ENCODE measurements at places on chromosomes 11 and 22.

DNA sequence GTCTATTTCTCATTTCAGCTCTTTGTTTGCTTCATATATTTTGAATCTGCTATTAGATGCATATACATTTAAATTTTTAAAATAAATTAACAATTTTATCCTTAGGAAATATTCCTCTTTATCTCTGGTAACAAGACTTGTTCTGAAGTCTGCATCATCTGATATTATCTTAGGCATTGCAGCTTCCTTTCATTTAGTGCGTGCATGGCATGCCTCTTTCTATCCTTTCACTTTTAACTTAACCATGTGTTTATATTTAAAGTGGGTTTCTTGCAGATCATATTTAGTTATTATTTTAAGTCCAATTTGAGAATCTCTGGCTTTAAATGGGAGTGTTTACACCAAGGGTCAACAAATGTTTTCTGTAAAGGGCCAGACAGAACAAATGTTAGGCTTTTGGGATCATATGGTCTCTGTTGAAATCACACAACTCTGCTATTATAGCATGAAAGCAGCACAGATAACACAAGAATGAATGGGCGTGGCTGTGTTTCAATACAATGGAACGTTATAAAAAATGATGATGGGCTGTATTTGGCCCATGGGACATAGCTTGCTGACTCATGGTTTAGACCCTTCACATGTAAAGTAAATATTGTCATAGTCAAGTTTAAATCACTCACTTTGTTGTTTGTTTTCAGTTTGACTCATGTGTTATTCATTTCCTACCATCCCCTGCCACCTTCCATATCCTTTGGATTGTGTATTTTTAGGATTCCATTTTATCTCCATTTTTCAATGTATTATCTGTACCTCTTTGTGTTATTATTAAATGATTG is 83.9 kb upstream of the SNX19 start:
- DNase-seq = no peak

DNA sequence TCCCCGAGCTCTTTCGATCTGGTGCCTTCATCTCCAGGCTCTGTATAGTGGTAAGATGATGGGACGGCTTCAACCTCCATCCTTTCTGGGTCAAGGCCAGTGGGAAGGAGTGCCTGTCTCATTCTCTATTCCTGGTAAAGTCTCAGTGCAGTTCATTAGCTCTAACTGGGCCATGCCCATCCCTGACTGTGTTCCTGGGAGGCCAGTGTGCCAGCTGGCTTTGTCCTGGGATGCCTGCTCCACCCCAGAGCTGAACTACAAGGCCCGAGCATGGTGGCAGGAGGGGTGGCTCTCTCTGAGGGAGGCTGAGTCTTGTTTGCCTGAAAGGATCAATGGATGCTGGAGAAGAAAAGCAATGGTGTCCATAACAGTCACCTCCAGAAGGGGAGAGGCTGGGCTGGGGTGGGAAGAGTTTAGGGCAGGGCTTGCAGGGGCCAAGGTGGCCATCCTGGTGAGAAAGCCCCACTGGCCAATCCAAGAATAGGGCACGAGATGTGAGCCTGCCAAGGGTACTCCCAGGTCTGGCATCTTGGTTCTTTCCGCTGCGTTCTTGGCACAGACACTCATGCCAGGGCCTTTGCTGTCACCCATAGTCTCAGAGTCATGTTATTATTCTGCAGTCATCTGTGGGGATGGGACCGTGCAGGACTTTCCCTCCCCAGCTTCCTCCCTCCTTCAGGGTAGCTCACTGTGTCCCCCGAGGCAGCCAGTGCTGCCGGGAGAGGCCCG is 60.1 kb downstream of the PARVB start:
- DNase-seq = no peak

- no peak for DNase-seq
These were observed 130.6 kb downstream of the SPATA19 start for GRCh38 chr11:133714471-133715375.

DNA sequence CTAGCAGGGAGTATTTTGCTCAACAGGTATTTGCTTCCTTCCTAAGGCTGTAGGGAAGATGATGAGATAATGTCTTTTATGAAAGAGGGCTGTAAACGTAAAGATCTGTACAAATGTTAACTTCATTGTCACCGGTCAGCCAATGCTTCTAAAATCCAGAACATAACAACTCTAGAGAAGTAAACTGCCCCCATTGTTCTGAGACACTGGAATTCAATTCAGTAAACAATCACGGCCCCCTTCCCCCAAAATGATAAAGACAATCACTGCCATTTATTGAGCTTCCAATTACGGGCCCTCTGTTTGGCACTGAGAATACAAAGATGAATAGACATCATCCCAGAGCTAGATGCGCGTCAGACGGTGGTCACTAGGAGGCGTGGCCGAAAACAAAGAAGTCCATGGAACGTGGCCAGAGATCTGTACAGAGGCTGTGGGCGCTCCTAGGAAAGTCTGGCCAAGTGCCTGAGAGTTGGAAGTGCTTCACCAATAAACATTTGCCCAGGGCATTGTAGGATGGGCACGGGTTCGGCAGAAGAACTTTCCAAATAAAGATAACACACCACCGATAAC is 576 bp downstream of the TMEM258 start:
- peak; percentile 18 for DNase-seq

DNA sequence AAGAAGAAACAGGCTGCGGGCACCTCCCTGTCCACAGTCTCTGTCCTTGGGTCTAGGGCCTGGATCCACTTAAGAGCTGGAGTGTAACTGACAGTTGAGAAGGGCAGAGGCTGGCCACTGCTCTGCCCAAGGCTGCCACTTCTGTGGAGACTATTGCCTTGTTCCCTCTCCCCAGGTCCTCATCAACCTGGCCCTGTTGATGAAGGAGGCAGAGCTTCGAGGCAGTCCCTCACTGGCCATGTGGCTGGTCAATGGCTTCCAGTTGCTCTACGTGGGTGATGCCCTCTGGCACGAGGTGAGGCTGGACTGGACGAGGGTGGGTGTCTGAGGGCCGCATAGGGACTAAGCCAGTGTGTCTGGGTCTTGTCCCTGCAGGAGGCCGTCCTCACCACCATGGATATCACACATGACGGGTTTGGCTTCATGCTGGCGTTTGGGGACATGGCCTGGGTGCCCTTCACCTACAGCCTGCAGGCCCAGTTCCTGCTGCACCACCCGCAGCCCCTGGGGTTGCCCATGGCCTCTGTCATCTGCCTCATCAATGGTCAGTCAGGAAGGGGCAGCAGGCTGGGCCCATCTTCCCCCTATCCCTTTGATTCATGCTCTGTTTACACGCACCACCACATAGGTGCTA is 2.8 kb downstream of the ZNHIT2 start:
- DNase-seq = no peak

DNA sequence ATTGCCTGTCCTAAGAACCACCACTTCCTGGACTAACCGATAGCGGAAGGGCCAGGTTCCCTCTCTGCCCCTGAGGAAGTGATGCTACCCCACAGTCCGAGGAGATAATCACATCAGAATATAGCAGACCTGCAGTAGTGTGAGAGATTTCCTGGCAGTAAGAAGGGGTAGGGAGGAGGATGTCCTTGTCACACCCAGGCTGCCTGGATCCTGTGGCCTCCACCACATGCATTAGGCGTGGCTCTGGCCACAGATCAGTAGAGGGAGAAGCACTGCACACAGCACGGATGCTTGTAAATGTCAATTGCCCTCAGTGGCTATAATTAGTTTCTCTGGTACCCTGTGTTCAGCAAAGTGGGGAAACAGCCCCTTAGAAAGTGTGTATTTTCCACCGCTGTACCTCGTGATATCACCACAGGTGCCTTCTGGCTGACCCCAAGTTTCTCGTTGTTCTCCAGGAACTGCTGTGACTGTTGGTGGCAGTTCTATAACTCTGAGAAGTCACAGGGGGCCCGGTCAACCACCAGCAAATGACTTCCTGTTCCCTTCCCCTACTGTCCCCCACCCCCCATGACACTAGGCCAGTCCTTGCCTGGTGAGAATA is 61.8 kb downstream of the UBASH3B start:
- DNase-seq = peak; percentile 31

DNA sequence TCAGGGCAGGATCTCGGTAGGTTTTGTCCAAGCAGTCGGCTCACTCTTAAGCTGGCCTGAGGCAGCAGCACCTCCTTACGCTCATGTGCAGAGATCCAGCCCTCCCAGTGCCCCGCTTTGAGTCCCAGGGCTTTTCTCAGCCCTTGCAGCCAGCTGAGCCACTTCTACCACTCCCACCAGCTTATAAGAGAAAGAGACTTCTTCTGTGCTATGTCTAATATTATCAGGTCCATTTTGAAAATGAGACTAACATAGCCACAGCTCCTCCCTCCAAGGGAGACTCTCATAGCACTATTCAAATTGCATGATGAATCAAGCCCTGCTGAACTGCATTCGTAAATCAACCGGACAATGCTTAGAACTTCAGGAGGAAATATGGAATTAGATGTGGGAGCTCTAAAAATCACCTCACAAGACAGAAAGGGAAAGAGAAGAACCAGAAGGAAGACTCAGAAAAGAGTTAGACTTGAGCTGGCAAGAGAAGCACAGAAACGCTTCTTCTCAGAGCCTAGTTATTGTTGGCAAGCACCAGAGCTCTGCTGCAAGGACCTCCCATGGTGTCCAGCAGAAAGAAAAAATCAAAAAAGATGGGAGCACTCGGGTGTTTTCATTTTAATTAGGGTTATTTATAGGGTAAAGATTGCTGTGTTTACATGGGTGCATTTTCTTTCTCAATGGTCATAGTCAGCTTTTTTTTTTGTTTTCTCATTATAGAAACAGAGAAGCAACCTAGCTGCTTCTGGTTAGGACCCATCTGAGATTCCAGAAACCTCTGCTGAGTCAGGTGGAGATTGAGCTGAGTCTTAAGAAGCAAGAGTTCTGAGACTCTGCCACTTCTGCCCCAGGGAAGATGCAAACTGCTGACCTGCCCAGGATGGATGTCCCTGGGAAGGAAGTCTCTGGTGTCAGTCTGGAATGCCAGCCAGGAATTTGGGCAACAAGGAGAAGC is 181.4 kb downstream of the ETS1 start:
- DNase-seq = no peak

- no peak for DNase-seq
These were observed 15.5 kb upstream of the OR52K1 start for GRCh38 chr11:4466871-4467442.

DNA sequence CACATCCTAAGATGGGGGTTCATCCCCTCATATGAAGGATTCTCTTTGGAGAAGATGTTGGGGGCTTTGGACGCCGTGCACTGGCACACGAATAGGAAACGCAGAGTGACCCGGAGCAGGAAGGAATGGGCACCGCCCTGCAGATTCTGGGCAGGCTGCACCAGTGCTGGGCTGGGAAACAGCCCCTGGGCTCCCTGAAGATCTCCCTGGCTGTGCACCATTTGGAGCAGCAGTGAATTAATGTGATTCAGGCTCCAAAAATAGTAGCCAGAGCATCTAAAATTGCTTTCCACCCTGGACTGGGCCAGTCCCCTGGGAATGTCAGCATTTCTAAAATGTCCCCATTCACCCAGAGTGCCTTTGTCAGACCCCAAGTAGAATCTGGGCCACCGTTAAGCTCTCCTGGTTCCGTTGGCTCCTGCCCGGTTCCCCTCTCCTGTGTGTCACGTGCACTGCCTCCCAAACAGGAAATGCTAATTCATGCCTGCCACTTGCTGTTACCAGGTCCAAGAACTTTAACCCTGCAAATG is 18.6 kb downstream of the IRAG1 start:
- no peak for DNase-seq

DNA sequence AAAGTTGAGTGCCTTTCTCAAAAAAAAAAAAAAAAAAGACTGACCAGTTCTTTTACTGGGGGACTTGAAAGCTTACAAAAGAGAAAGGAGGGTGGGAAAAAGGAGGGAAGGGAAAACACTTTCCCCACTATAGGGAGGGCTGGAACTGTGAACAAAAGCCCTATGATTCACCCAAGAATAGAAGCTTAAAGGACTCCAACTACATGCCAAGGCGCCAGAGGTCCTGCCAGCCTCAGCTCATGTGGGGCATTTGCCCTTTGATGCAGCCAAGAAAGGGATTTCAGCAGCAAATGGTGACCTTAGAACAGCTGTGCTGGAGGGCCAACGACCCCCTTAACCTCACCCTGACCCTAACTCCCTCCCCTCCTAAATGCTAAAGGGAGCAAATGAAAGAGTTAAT is 160.0 kb downstream of the NTM start:
- no peak for DNase-seq

GRCh38 chr11:69048031-69048693 is 570 bp upstream of the TPCN2 start:
- DNase-seq = no peak

- no peak for DNase-seq
These were observed 10.0 kb downstream of the SBF2 start for GRCh38 chr11:10283991-10284390.

GRCh38 chr11:68342459-68343158 is 30.2 kb downstream of the LRP5 start:
- DNase-seq = no peak

- DNase-seq = no peak
These were observed 2381.0 kb downstream of the LRRC4C start for GRCh38 chr11:39078465-39078864.

DNA sequence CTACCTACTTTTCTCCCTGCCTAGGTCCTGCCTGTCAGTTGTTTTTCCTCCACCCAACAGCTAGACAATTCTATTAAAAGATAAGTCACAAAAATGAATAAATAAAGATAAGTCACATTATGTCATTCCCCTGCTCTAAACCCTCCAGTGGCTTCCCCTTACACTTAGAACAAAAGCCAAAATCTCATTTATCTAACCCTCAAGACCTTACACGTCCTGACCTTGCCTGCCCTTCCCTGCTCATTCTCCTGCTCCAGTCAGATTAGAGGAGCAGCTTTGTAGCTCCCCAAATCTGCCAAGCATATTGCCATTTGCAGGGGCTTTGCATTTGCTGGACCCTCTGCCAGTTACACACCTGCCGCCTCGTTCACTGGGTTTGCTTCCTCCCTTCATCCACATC is 16.7 kb downstream of the KREMEN1 start:
- DNase-seq = no peak

- no peak for DNase-seq
These were observed 11.1 kb upstream of the RFPL1 start for GRCh38 chr22:29427176-29427760.

DNA sequence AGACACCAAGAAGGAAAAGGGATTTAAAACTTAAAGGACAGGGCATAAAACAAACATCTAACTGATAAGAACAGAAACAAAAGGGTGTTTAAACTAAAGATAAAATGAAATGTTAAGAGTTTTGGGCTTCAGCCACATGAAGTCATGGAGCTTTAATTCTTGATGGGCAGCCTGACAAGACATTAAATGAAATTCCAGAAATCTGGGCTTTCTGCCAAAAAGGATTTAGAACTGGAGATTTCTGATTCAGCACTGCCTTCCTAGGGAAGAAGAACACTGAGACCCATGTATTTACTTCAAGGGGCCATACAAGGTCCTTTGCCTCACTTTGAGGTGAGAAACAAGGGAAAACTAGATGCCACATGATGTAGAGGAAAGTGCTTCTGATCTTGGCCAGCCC is 355.9 kb upstream of the RAG2 start:
- no peak for DNase-seq

DNA sequence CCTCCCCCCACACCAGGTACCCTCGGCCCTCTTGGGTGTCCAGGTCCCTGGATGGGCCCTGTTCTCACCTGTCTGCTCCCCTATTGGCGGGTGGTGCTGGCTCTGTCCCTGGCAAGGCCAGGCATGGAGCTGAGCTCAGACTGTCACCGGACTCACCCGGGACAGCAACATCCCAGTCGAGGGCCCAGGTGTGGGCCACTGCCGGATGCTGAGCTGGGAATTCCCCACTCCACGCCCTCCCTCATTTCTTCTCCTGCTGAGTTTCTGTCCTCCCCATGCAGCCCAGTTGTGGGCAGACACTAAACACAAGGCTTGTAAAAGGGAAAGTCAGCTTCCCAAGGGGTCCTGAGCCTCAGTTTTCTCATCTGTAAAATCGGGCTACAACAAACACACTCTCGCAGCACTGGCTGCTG is 2.0 kb upstream of the AP5B1 start:
- DNase-seq = no peak

GRCh38 chr11:63916837-63917691 is at the start of gene RCOR2:
Gene RCOR2, minus strand, starts transcription at chr11:63917164. Its CDS starts 708 bp downstream, at chr11:63916456.
- DNase-seq = peak; percentile 76
